ENCODE measurements at places on chromosomes 5 and 9. TPM values are rescaled to one million over a fixed set of nuclear protein-coding genes. Genes with fewer than 3 reads are reported as not detected.

TNFAIP8 gene
- total RNA-seq = 178 TPM

GRCh38 chr9:118236625-118237024, 532.4 kb downstream of the TLR4 start:
- no peaks in the 10 kb centered on the region for H3K4me1 ChIP-seq
- no peak overlapping the region for H3K27ac ChIP-seq

- no peak overlapping the region for H3K4me3 ChIP-seq
- peaks cover 5% of the 10 kb centered on the region for H3K27me3 ChIP-seq
- H3K27ac ChIP-seq = no peak overlapping the region
- no peaks in the 10 kb centered on the region for H3K36me3 ChIP-seq
These were observed 669.2 kb downstream of the NR2F1-AS1 start for GRCh38 chr5:92911851-92912250.

- H3K4me3 ChIP-seq = no peak overlapping the region
- peaks cover 31% of the 10 kb centered on the region for H3K36me3 ChIP-seq
- no peak for DNase-seq
- H3K27me3 ChIP-seq = no peaks in the 10 kb centered on the region
- H3K4me1 ChIP-seq = peaks cover 4% of the 10 kb centered on the region
These were observed 20.2 kb downstream of the ZBED3 start for GRCh38 chr5:77066823-77067442.

ADAMTS19 gene
- not detected for total RNA-seq

C9orf153 gene
- not detected for total RNA-seq

- no peaks in the 10 kb centered on the region for H3K36me3 ChIP-seq
- peaks cover 6% of the 10 kb centered on the region for H3K27me3 ChIP-seq
- H3K4me1 ChIP-seq = peaks cover 7% of the 10 kb centered on the region
- no peak overlapping the region for H3K4me3 ChIP-seq
- H3K27ac ChIP-seq = no peak overlapping the region
- no peak for DNase-seq
These were observed 9.0 kb downstream of the ZNF474 start for GRCh38 chr5:122138356-122138755.

ACTL7A gene
- total RNA-seq = not detected

DNA sequence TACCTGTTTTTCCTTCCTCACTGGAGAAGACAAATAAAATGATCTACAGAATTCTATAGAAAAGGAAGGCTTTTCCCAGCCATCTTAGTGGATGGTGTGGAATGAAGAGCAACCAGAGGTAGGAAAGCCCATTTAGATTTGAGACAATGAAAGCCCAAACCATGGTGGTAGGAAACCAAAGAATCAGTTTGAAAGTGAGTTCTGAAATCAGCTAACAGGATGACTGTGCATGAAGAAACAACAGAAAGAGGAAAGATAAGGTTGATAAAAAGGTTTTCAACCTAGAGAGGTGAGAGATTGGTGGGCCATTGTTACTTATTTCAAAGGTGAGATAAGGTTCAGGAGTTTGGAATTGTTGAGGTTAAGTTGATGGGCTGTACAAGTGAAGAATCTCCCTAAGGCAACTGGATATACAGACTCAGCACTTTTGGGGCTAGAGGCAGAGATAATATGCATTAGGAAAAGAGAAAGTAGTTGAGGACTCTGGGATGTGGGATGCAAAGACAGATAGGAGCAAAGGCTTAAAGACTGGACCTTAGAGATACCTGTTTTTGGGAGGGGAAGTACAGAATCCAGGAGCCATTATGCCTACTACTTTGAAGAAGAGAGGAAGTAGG, 2.4 kb downstream of the CHMP5 start:
- peak overlapping the region; percentile 49 for H3K27ac ChIP-seq
- no peak for DNase-seq
- peaks cover 30% of the 10 kb centered on the region for H3K36me3 ChIP-seq
- no peaks in the 10 kb centered on the region for H3K27me3 ChIP-seq

GRCh38 chr5:97365918-97366317, 182.9 kb upstream of the RIOK2 start:
- no peak overlapping the region for H3K27ac ChIP-seq
- no peak overlapping the region for H3K4me3 ChIP-seq
- no peak for DNase-seq
- H3K36me3 ChIP-seq = no peaks in the 10 kb centered on the region
- no peaks in the 10 kb centered on the region for H3K27me3 ChIP-seq

- H3K27ac ChIP-seq = no peak overlapping the region
- H3K36me3 ChIP-seq = no peaks in the 10 kb centered on the region
- H3K4me3 ChIP-seq = no peak overlapping the region
- peaks cover 10% of the 10 kb centered on the region for H3K4me1 ChIP-seq
- DNase-seq = no peak
These were observed 40.4 kb downstream of the SAR1B start for GRCh38 chr5:134592141-134592746.

OR1J2 gene
- total RNA-seq = 0.23 TPM

DRD1 gene
- not detected for total RNA-seq

DNA sequence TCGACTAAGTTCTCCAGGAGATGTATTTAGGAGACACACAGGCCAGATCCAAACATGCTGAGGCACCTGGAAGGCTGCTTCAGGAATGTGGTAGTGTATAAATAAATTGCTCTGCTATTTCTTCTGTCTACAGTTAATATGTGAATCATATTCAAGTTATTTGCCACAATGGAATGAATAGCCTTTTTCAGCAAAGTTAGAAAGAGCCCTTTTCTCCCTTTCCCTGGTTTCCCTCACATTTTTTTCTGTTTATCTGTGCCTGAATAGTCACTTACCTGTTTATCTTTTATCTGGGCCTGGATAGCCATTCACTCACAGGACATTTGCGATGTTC, 44.1 kb upstream of the CLINT1 start:
- H3K36me3 ChIP-seq = no peaks in the 10 kb centered on the region
- no peaks in the 10 kb centered on the region for H3K27me3 ChIP-seq
- no peak for DNase-seq

DNA sequence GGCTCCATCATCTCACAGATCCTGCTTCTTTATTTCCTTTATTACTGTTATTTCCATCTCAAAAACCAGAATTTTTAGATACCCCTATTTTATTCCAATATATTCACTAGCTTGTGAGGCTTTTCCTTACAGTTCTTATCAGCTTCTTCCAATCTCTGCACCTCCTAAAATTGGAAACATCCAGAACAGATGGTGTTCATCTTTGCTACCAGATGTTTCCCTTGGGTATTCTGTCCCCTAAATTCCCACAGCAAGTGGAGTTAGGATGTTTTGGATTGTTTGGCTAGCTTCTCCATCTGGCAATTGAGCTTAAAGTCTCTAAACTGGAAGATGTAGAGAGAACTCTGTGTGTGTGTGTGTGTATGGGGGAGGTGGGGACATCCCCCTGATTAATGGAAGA, 580.4 kb downstream of the DTWD2 start:
- no peaks in the 10 kb centered on the region for H3K27me3 ChIP-seq
- H3K27ac ChIP-seq = no peak overlapping the region
- DNase-seq = no peak
- H3K4me3 ChIP-seq = no peak overlapping the region
- H3K4me1 ChIP-seq = no peaks in the 10 kb centered on the region

GRCh38 chr5:135738564-135738875, 95.9 kb upstream of the SLC25A48 start:
- H3K27me3 ChIP-seq = no peaks in the 10 kb centered on the region
- no peak overlapping the region for H3K4me3 ChIP-seq
- H3K4me1 ChIP-seq = no peaks in the 10 kb centered on the region
- DNase-seq = no peak
- no peak overlapping the region for H3K27ac ChIP-seq
- H3K36me3 ChIP-seq = no peaks in the 10 kb centered on the region

Data from activated naive CD8-positive, alpha-beta T cell treated with anti-CD3 and anti-CD28 coated beads for 36 hours (primary cell).